Motor neuron (in vitro differentiated cells): ENCODE measurements at places on chromosomes 2 and 18. TPM values are rescaled to one million over a fixed set of nuclear protein-coding genes. Genes with fewer than 3 reads are reported as not detected.

ASAP2 gene
- 8.5 and 11.5 TPM in 2 replicates for total RNA-seq

PDCD1 gene
- not detected in 2 replicates for total RNA-seq

IKZF2 gene
- total RNA-seq: 20.2 and 27.1 TPM in 2 replicates

EFEMP1 gene
- 48.8 and 53.6 TPM in 2 replicates for total RNA-seq

CPS1 gene
- 9.6 and 9.8 TPM in 2 replicates for total RNA-seq

DSEL gene
- 25.0 and 27.1 TPM in 2 replicates for total RNA-seq

DNAH6 gene
- total RNA-seq: 7.4 and 8.8 TPM in 2 replicates

ALLC gene
- 0.47 and 0.49 TPM in 2 replicates for total RNA-seq

ABHD1 gene
- total RNA-seq: 1.0 TPM in 1 of 2 replicates, not detected in the other
